Islet precursor cell (in vitro differentiated cells): ENCODE measurements at places on chromosomes 13 and 19.

DNA sequence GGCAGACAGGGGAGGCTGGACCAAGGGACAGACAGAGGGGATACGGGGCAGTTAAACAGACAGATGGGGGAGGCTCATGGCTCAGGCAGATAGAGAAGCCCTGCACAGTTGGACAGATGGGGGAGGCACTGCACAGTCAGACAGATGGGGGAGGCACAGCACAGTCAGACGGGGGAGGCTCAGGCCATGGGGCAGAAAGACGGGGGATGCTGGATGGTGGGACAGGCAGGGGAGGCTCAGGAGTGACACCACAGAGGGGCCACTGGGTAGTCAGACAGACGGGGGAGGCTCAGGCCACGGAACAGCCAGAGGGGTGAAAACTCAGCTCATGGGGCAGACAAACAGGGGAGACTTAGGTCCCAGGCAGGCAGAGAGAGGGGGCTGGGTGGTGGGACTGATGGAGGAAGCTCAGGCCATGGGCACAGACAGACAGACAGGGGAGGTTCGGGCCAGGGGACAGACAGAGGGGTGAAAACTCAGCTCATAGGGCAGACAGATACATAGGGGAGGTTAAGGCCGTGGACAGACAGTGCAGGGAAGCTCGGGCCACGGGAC, 886 bp downstream of the MFSD12 start:
- DNase-seq: no peak

- no peak for DNase-seq
Observed at GRCh38 chr13:50889317-50889716, 20.3 kb upstream of the RNASEH2B start.

- no peak for DNase-seq
Observed at GRCh38 chr13:88701551-88701950, 1030.4 kb downstream of the SLITRK5 start.

GRCh38 chr13:55653497-55653896, 1487.2 kb upstream of the PRR20A start:
- DNase-seq: no peak

DNA sequence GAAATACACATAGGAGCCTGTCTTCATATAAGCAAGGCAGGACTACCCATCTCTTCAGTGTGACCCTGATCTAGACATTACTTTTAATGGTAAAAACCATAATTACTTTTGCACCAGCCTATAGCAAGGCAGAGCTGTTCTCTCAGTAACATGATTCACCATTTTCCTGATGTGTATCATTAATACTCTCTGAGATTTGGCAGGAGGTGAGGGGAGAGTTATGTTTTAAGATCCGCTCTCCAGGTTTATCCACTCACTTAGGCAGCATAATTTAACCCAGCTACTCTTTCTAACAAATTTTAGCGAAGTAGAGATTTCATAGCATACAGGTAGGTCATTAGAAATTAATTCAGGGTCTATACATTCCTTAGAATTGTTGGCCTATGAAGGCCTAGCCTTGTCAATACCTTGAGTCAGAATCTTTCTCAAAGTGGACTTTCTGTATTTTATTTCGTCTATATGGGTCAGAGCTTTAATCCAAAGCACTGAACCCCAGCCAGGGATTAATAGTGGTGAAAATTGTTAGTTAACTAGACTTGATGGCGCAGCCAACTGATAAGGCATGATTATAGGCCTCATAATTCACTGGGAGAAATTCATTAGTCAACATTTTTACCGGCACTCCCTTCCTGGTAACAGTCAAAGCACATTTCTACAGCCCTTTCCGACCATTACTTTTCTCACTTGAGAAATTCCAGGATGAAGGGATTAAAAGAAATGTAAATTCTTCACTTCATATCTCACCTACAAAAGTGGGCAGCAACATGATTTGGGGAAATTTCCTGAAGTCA, 955.1 kb downstream of the DIAPH3 start:
- DNase-seq: no peak

DNA sequence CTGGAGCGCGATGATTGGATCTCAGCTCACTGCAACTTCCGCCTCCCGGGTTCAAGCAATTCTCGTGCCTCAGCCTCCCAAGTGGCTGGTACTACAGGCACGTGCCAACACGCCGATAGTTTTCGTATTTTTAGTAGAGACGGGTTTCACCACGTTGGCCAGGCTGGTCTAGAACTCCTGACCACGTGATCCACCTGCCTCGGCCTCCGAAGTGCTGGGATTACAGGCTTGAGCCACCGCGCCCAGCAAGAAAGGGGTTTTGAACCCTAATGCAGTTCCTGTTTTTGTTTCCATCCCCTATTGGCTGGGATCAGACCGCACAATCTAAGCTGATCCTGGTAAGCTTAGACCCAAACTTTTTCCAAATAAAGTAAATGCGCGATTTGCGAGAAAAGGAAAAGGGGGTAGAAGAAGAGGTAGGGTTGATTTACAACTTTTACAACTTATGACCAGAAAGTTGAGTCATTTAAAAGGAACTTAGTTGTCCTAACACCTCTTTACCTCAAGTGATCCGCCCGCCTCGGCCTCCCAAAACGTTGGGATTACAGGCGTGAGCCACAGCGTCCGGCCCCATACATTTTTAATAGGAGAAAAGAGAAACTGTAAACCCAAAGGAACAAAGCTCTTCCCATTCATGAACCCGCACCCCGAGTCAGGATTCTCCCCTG, 764 bp downstream of the ZNF626 start:
- DNase-seq: peak; percentile 53

DNA sequence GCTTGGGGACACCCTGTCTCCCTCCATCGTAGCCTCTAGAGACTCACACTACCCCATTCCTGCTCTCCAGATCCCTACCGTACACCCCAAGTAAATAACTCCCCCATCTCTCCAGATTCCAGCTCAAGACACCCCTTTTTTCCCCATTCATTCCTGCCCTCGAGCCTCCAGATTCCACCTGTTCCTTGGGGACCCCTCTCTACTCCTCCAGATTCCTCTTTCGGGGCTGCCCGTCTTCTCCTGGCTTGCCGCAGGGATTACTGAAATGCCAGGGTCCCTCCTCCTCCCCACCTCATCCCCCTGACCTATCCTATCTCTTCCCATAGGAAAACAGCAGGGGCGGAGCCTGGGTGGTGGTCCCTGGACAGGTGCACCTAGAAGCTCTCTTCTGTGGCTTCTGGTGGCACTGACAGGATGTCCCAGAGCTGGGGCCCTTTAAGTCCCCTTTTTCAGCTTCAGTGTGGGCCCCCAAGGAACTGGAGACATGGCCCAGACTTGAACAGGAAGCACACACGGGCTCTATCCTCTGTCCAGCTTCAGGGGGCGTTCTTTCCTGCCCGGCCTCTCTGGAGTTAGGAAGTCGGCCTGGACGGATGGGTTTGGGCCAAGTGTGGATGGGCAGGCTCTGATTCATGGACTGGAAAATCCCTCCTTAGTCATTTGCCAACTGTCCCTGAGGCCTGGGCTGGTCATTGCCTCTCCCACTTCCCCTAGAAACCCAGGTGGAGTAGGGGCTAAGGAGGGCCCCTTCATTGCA, 1.2 kb downstream of the ZSWIM4 start:
- DNase-seq: peak; percentile 74

GRCh38 chr13:28568286-28568685, 73.4 kb upstream of the FLT1 start:
- no peak for DNase-seq

DNA sequence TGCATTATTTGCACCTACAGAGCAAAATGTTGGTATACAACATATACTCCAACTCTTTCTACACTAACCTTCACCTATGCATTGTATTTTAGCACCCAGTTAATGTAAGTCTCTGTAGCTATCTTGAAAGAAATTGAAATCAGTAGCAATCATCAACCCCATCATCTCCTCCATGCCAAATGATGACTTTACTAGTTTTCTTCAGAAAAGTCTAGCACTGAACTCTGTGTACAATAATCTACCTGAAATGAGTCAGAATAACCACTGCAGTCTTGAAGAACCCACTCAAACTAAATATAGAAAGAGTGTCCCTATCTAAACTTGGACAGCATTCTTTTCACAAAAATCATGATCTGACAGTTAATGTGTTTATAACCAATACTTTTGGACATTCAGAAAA, 9.8 kb downstream of the IRS2 start:
- DNase-seq: no peak

DNA sequence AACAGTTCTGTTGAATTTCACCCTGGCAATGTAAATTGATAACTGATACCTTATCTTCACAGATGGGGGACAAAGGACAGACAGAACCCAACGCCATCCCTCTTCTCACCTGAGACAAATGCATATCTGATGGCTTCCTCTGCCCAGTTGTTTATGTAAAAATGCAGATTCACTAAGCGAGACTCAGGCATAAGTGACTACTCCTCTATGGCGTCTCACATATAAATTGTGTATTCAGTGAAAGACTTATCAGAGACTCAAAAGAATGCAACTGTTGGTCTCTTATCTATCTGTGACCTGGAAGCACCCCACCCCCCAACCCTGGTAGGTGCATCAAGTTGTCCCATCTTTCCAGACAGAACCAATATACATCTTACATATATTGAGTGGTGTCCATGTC, 13.3 kb upstream of the CALM3 start:
- no peak for DNase-seq

- DNase-seq: peak; percentile 47
Observed at GRCh38 chr13:113915012-113915763, 51.3 kb upstream of the GAS6 start.

DNA sequence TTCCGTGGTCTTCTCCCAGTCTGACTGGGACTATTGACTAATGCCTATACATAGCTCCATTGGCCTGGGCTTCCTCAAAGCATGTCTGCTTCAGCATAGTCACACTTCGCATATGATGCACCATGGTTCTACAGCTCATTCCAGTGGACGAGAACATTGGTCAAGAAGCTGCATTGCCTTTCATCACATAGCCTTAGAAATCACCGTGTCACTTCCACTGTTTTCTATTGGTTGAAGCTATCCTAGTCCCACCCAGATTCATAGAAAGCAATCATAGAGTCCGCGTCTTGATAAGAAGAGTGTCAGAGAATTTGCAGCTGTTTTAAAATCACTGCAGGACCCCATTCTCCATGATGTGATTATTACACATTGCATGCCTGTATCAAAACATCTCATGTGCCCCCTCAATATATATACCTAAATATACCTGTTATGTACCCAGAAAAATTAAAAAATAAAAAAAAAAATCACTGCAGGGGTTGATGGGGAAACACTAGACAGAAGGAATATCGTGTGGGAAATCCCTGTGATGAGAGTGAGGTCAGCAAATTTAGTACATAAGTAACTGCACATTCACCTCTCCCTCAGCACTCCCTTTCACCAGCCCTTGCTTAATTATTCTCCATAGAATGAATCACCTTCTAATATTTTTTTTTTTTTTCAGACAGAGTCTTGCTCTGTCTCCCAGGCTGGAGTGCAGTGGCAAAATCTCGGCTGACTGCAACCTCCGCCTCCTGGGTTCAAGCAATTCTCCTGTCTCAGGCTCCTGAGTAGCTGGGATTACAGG, 2.2 kb upstream of the ARHGAP33 start:
- no peak for DNase-seq

DNA sequence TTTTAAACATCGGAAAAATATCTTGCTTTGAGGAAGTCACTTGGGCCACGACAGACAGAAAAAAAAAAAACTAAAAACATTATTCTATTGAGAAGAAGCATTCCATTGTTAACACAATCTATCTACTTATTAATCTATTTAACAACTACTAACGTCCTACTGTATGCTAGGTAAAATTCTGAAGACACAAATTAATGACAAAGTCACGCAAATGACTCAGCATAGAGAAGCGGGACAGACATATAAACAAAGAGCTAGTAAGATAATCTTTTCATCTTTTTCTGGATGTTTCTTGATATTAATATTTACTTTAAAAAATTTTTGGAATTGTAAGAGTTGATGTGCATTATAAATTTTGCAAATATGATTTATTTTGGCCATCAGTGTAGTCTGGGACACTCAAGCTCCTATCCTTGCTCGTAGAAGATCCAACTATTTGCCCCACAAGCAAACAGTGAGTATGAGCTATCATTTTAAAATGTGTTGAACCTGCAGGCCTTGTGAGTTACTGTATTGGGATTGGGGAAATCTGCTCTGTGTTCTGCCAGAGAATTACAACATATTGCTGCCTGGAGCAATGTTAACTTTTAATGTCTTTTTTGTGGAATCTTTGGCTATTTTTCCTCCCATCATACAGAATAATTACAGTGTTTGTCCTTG, 109.1 kb downstream of the PCDH9 start:
- no peak for DNase-seq

DNA sequence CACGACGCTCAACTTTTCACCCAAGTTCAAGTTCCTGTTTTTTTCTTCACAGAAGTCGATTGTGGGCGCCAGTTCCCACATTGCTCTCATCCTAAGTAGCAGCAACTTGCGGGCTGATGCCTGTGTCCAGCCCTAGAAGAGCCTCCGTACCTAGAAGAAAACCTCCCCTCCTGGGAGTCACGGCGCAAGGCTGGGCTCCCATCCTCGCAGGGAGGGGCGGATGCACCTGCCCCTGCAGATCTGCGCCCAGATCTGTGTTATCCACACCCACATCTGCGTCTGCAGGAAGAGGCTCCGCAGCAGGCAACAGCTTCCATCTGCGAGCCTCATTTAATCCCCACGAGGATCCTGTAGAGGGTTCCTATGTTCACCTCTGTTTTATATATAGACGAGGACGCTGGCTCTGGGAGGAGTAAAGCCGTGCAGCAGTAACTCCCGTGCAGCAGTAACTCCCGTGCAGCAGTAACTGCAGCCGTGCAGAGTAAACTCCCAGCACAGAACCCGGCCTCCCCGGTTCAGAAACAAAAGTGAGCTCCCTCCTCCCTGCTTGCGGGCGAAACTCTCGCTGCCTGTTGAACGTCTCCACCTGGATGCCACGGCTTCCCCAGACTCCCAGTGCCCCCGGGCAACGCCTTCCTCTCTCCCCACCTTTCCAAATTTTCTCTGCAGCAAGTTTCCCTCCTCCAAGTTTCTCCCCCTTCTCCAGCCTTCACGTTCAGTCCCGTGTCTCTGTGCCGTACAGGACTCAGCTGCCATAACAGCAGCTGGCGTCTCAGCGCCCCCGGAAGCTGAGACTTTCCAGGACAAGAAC, 23.5 kb upstream of the LAIR1 start:
- DNase-seq: no peak

DNA sequence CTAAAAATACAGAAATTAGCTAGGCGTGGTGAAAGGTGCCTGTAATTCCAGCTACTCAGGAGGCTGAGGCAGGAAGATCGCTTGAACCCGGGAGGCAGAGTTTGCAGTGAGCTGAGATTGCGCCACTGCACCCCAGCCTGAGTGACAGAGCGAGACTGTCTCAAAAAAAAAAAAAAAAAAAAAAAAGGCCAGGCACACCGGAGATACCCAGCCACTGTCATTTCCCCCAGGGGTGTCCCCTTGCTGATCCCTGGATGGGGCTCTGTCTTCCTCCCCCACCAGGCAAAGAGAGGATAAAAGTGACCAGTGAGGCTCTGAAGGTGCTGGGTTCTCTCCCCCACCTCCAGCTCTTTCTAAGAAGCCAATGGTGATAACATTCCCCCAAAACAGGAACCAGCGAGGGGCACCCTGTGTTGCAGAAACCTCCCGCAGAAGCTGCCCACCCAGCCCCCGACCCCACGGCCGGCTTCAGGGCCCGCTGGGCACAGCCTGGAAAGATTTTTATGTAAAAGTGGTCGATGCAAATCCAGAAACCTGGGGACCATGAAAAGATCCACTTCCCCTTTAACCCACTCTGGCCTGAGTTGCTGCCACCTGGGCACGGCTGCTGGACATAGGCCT, 61.4 kb upstream of the KLF2 start:
- DNase-seq: no peak
